ENCODE measurements at places on chromosomes 6 and 20.

- DNase-seq: no peak
Observed at GRCh38 chr6:104123227-104123626, 736.5 kb downstream of the HACE1 start.

DNA sequence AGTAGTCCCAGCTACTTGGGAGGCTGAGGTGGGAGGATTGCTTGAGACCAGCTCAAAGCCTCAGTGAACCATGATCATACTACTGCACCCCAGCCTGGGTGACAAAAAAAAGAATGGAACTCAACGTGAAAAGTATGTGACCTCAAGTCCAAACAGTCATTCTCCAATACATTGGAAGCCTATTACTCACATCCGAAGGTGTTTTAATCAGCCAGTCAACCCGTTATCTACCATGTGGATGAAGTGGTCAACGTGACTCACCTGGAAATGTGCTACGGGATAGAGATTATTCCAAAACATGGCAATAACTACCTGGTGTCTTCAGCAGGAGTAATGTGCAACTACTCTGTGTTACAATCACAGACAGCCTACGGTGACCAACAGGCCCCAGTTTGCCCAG is 85.8 kb upstream of the TOP1 start:
- no peak for DNase-seq

- DNase-seq: peak; percentile 26
Observed at GRCh38 chr20:10469599-10469998, 34.5 kb downstream of the SLX4IP start.

GRCh38 chr20:4720977-4721349 is 746 bp upstream of the PRND start:
- no peak for DNase-seq

- DNase-seq: no peak
Observed at GRCh38 chr6:89339565-89339964, 13.0 kb downstream of the UBE2J1 start.

- no peak for DNase-seq
Observed at GRCh38 chr20:61557621-61558020, 305.6 kb downstream of the CDH4 start.

GRCh38 chr6:158322724-158323560 is 10.7 kb downstream of the TULP4 start:
- DNase-seq: peak; percentile 24

DNA sequence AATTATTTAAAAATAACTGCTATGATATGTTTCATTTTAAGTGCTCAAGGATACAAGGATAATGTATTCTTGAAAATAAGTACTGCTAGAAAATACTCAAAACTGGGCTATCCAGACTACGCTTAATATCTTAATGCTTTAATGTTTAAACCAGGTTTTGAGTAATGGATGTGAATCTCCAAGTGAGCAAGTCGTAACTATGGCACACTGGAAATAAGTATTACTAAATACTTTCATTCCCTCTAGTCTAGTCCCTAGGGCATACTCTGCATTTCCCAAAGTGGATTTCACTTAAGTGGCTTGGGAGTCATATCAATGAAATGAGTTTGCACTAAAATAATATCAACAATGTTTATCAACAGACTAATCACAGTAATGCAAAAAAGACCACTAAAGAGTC is 48.1 kb downstream of the HMGCLL1 start:
- no peak for DNase-seq

DNA sequence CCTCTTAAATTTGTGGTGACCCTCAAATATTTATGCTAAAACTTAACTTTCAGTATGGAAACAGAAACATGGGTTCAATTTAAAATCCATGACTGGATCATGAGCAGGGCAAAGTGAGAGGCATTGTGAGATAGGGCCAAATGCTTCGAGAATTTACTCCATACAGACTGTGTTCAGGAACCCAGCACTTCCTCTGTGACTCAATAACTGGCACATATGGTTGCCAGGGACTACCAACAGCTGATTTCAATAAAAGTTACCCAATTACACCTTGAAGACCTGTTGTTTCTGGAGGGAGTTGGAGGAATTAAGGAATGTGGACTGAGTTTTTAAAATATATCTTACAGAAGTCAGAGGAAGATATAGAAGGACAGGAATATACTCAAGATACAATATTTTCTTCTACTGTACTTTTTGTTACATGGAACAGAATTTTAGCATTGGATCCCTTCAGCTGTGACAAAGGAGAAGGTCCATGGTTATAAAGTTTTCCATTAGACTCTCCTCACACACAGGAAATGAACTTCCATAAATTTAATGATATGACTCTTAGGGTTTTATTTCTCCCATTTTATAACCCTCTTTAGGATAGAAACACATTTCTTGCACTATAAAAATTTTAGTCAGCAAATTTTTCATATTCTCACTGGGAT is 258.5 kb downstream of the KHDC1L start:
- DNase-seq: no peak

All from HTR-8/SVneo (cell line).